ENCODE measurements at places on chromosomes 4 and X. TPM values are rescaled to one million over a fixed set of nuclear protein-coding genes. Genes with fewer than 3 reads are reported as not detected.

The SSX3 gene
- not detected for total RNA-seq

The GRPR gene
- under 0.01 TPM for total RNA-seq

The AFF1 gene
- 22.4 TPM for total RNA-seq

The PLXNB3 gene
- 6.7 TPM for total RNA-seq

The HSFX3 gene
- total RNA-seq = not detected

The DGKK gene
- not detected for total RNA-seq

The DRD5 gene
- total RNA-seq = not detected

The MBNL3 gene
- 0.26 TPM for total RNA-seq

The JADE3 gene
- total RNA-seq = 12.8 TPM

The UGT2A1 gene
- not detected for total RNA-seq

The SLC34A2 gene
- under 0.01 TPM for total RNA-seq

The G3BP2 gene
- total RNA-seq = 174 TPM

The PLP1 gene
- 1.0 TPM for total RNA-seq

The TRAPPC2 gene
- 11.2 TPM for total RNA-seq

The OTC gene
- total RNA-seq = 0.26 TPM

The SPOCK3 gene
- not detected for total RNA-seq

The KIF4A gene
- total RNA-seq = 4.3 TPM

The SPANXN4 gene
- not detected for total RNA-seq

The FAM53A gene
- total RNA-seq = 1.4 TPM
